GM12878 (cell line): ENCODE measurements at places on chromosomes 3 and 15. TPM values are rescaled to one million over a fixed set of nuclear protein-coding genes. Genes with fewer than 3 reads are reported as not detected.

The PCSK6 gene
- 0.28 and 0.35 TPM in 2 replicates for total RNA-seq

The ANAPC13 gene
- total RNA-seq = 32.8 and 34.9 TPM in 2 replicates

The APBA2 gene
- 0.08 and 0.26 TPM in 2 replicates for total RNA-seq

The COL6A6 gene
- total RNA-seq = not detected in 2 replicates

The RSL24D1 gene
- total RNA-seq = 97.4 and 101 TPM in 2 replicates

The CFAP100 gene
- not detected in 2 replicates for total RNA-seq

The GATA2 gene
- 0.13 and 0.56 TPM in 2 replicates for total RNA-seq

The GOLGA8G gene
- not detected in 2 replicates for total RNA-seq

The GLDN gene
- 0.13 TPM in 1 of 2 replicates, not detected in the other for total RNA-seq

The DUOXA2 gene
- not detected in 2 replicates for total RNA-seq

The AMIGO3 gene
- 0.18 TPM in 1 of 2 replicates, not detected in the other for total RNA-seq

The LEKR1 gene
- total RNA-seq = 1.1 and 1.2 TPM in 2 replicates

The CCK gene
- not detected in 2 replicates for total RNA-seq

The ZNF619 gene
- 5.9 and 7.5 TPM in 2 replicates for total RNA-seq

The TERC gene
- total RNA-seq = 11.1 and 13.7 TPM in 2 replicates

The ARHGAP11A gene
- 52.1 and 53.6 TPM in 2 replicates for total RNA-seq

The LHFPL4 gene
- not detected in 2 replicates for total RNA-seq

The IL17RE gene
- total RNA-seq = 0.37 and 0.51 TPM in 2 replicates

The EPHA3 gene
- total RNA-seq = 0.05 and 0.11 TPM in 2 replicates

The KBTBD13 gene
- not detected in 2 replicates for total RNA-seq

The CCDC13 gene
- 0.16 TPM in 1 of 2 replicates, not detected in the other for total RNA-seq

The RASGRF1 gene
- total RNA-seq = 0.85 and 1.1 TPM in 2 replicates

The DBR1 gene
- total RNA-seq = 17.1 and 17.9 TPM in 2 replicates

The CGNL1 gene
- total RNA-seq = 0.08 and 0.10 TPM in 2 replicates

The PLA2G4F gene
- 0.05 TPM in 1 of 2 replicates, not detected in the other for total RNA-seq

The TMC3 gene
- total RNA-seq = not detected in 2 replicates
